ENCODE measurements at places on chromosomes 4 and X. TPM values are rescaled to one million over a fixed set of nuclear protein-coding genes. Genes with fewer than 3 reads are reported as not detected.

Gene HPGD
- total RNA-seq, result 50.5 TPM

Gene DDX60
- 4.8 TPM for total RNA-seq

Gene FGF16
- not detected for total RNA-seq

GRCh38 chr4:1981251-1982058 is 27.3 kb downstream of the NELFA start:
- ATAC-seq, result peak; percentile 34

- ATAC-seq, result no peak
Measured at GRCh38 chrX:151870602-151871001, 42.1 kb upstream of the MAGEA4 start.

- ATAC-seq, result no peak
Measured at GRCh38 chr4:180207921-180208320, 2035.3 kb upstream of the TENM3 start.

- no peak for ATAC-seq
Measured at GRCh38 chr4:188145601-188146000, 6.4 kb downstream of the TRIML1 start.

- no peak for ATAC-seq
Measured at GRCh38 chr4:108531461-108531860, 88.9 kb upstream of the RPL34 start.

DNA sequence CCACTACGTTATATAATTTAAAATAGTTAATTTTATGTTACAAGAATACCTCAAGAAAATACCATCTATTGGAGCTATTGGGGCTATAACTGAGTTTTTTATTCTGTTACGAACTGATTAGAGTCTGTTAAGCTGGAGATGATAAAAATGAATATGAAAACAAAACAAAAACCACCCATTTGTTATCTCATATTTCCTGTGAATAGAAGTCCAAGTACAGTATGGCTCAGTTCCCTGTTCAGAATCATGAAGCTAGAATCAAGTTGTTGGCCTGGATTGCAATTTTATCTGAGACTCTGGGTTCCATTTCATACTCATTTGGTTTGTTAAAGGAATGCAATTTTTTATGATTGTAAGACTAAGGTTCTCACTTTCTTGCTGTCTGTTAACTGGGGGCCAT is 319.1 kb upstream of the PCDH18 start:
- ATAC-seq, result no peak

DNA sequence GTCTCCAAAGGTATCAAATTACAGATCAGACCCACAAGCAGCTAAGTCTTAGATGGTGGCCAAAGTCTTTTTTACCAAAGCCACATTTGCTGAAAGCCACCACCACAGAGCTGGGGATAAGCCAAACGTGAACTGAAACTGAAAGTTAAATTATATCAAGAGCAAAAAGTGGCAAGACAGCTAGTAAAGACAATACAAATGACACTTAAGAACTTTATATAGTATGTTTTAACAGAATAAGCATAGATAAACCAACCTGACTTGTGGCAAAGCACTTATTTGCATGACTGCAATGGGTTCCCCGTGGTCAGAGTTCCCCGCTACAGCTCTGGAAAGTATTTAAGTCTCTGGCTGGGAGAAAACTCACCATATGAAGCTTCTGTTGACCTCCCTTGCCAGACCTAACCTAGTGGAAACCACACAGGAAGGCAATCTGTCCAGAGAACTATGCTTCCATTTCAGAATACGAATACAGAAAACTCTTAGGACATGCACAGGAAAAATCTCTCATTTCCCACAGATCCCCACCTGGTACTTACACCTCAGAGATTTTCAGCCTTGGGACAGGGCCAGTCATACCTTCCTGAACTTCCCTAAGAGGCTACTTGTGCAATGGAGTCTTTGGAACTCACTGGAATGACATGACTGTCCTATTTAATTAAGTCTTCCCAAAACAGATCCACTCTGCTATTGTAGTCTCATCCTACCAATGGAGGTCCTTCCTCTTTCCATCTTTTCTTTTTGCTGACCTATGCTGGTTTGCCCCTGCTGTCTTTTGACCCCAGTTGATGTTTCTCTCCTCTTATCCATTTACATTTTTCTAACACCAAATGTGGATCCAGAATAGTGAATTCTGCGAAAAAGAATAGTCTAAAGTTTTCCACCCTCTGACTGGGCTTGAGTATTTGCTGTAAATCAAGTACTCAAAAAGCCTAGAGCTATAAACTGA is 225.1 kb downstream of the NR3C2 start:
- ATAC-seq, result no peak

GRCh38 chr4:17642398-17642783 is 27.9 kb downstream of the MED28 start:
- no peak for ATAC-seq

Measured in esophagus mucosa (tissue), 1 donor.